Mammary epithelial cell (primary cell): ENCODE measurements at places on chromosomes 3 and 15. TPM values are rescaled to one million over a fixed set of nuclear protein-coding genes. Genes with fewer than 3 reads are reported as not detected.

The SOX14 gene
- not detected in 2 replicates for total RNA-seq

- peak; percentile 1 for DNase-seq
These were observed 861.3 kb downstream of the ZPLD1 start for GRCh38 chr3:103295974-103296570.

DNA sequence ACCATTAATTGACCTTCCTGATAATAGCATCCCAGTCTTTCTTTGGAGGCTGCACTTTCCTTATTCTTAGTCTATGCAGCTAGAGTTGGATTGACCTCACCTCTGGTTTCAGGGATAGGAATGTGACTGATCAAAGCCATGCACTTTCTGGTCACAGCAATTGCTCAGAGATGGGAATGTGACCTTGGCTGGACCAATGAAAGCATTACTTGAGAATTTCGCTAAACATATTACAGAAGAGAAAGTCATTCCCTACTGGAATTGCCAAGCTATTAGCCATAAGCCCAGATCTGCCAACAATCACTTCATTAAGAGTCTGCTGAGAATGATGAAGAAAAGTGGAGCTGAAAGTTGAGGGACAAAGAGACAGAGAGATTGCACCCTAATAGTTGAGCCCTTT, 32.7 kb downstream of the RTP1 start:
- no peak for DNase-seq

DNA sequence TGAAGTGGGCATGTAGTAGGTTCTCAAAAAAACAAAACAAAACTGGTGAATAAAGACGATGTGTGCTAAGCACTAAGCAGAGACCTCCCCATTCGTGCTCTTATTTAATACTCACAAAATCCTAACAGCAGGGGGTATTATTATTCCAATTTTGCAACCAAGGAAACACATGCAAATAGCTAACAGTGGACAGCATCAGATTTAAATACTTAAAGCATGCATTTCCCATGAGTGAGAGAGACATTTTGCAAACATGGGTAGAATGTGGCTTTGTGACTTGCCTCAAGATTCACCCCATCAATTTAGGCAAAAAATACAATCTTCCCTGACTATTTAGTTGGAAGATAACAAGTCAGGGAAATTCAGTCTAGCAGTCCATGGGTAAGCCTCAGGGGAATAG, 946.2 kb upstream of the CFAP20DC start:
- DNase-seq, result no peak

GRCh38 chr15:57591237-57591821, 375 bp upstream of the MYZAP start:
- no peak for DNase-seq

The RETNLB gene
- total RNA-seq, result not detected in 2 replicates

DNA sequence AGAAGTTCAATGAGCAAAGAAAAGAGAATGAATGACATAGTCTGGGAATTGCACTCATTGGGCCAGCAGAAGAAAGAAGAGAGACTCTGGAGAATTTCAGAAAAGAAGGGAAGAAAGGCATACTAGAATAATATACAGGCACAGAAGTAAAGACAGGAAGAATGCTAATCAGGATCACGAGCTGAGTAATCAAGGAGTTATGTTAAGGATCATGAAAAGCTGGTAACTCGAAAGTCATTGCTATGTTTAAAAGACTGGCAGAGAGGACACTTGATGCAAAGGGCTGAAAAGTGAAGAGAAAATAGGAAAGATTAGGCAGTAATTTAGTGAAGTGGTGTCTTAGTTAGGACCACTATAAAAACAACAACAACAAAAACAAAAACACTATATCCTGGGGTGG, 284.1 kb downstream of the ZBBX start:
- DNase-seq, result no peak

The CISH gene
- 1.8 TPM for total RNA-seq

The STAC gene
- 19.3 and 25.4 TPM in 2 replicates for total RNA-seq

The MEF2A gene
- 46.0 TPM for total RNA-seq

DNA sequence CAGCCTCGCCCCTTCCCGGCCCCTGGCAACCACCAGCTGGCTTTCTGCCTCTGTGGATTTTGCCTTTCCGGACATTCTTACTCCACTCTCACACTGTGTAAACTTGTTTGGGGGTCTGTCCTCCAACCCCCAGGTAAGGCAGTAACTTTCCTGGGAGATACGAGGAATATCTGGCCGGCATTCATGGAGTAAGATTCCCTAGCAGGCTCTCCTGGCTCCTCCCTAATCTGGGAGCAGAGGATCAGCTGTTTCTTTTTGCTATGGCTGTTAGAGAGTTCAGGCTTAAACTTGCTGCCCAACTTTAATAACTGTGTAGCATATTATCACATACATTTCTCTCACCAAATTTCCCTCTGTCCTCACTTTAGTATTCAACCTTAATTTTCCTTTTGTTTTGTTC, 64.3 kb downstream of the IGF2BP2 start:
- no peak for DNase-seq

GRCh38 chr15:56915888-56916287, 2.6 kb upstream of the TCF12 start:
- no peak for DNase-seq

The COL6A6 gene
- total RNA-seq, result not detected

The IL17RD gene
- 40.2 TPM for total RNA-seq

GRCh38 chr15:25712192-25712960, 150.8 kb downstream of the ATP10A start:
- DNase-seq, result no peak

GRCh38 chr3:129461461-129462146, 21.6 kb downstream of the IFT122 start:
- DNase-seq, result peak; percentile 82
